ENCODE measurements at places on chromosomes 13 and 19.

GRCh38 chr19:45873219-45873772, 9.2 kb downstream of the FOXA3 start:
- no peak for DNase-seq

DNA sequence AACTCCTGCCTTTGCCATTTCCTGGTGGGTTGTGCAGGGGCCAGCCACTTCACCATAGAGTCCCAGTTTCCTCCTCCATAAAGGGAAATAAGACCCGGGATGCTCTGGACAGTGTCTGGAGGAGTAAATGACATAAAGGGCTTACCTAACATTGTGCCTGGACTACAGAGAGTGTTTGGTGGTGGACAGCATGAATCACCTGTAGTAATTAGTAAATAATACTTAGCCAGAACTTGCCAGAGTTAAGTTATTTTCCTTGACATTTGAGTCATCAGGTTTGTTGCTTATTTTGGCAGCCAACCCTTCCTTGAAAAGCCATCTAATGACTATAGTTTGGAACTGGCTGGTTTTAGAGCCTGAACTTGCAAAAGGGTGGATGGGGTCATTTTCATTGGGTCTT, 159.2 kb downstream of the SLC7A1 start:
- peak; percentile 49 for DNase-seq

DNA sequence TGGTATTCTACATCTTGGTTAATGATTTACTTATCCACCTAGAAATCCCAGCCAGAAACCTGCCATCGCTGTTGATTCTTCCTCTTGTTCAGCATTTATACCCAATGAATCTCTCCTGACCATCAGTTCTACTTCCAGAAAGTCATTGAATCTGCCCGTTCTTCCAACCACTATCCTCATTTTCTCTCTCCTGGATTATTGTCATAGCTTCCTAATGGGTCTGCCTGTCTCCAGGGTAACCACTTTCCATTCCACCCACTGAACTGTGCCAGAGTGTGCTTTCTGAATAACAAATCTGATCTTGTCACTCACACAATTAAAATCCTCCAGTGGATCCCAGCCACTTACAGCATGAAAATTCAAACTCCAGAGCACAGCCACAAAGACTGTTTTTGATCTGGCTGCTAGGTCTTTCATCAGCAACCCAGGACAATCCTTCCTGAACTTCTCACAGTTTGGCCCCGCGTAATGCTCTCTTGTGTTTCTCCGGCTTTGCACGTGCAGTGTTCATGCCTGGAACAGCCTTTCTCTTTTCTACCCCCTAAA, 330.6 kb downstream of the SPRY2 start:
- no peak for DNase-seq

GRCh38 chr13:30692113-30692512, 43.2 kb upstream of the ALOX5AP start:
- no peak for DNase-seq

GRCh38 chr13:72489751-72490150, 237.7 kb downstream of the MZT1 start:
- DNase-seq, result no peak

DNA sequence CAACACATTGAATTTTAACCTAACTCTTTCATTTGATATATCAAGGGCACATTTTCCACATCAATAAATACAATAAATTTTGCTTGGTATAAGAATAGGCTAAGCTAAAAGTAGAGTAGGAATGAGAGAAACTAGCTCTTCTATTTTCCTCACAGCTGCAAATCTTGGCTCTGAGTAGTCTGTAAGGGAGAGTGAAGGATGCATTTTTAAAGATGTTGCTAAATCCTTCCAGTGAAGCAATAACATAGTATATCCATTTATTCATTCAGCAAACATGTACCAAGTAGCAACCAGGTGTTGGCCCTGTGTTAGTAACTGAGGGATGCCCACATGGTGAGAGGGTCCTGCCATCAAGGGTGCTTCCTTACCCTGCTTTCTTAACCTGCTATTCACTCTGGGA, 799.9 kb downstream of the PCDH9 start:
- DNase-seq, result no peak

DNA sequence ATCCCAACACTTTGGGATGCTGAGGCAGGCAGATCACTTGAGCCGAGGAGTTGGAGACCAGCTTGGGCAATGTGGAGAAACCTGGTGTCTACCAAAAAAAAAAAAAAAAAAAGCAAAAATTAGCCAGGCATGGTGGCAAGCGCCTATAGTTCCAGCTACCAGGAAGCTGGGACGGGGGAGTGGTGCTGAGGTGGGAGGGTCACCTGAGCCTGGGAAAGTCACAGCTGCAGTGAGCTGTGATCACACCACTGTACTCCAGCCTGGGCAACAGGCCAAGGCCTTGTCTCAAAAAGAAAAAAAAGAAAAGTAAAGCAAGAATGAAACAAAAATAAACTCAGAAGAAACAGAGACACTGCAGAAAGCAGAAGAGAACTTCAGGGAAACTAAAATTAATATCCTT, 31.6 kb downstream of the MTRF1 start:
- DNase-seq, result no peak

GRCh38 chr13:78636495-78636894, 22.5 kb downstream of the OBI1 start:
- no peak for DNase-seq

- DNase-seq, result no peak
Measured at GRCh38 chr13:36362914-36363313, 16.7 kb upstream of the SPART start.

DNA sequence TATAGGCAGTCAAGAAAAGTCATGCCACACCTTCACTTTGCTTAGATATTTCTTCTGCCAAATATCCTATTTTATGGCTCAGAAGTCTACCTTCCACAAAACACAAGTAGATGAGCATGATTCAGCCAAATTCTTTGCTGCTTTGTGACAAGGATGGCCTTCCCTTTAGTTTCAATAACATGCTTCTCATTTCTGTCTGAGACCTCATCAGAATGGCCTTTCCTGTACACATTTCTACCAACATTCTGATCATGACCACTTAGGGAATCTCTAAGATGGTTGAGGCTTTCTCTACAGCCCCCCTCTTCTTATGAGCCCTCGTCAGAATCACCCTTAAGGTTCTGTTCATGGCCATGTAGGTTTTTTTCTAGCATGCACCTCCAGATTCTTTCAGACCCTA, 96.2 kb downstream of the COL4A2 start:
- peak; percentile 26 for DNase-seq

GRCh38 chr19:40713939-40714338, 2.7 kb downstream of the COQ8B start:
- DNase-seq, result no peak

DNA sequence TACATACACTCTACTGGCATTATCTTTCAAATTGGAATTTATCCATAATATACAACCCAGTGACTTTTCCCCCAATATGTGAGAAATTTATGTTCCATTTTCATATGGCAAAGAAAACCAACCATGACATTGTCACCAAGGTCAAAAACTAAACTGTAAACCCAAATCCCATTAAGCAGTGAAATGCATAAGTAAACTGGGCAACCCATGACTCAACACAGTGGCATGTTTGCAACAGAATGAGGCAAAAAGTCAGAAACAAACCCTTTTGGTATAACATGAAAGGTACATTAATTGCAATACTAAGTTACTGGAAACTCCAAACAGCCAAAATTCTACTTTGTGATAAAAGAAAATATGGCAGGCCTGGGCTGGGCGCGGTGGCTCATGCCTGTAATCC, 4.9 kb downstream of the ZNF878 start:
- no peak for DNase-seq

DNA sequence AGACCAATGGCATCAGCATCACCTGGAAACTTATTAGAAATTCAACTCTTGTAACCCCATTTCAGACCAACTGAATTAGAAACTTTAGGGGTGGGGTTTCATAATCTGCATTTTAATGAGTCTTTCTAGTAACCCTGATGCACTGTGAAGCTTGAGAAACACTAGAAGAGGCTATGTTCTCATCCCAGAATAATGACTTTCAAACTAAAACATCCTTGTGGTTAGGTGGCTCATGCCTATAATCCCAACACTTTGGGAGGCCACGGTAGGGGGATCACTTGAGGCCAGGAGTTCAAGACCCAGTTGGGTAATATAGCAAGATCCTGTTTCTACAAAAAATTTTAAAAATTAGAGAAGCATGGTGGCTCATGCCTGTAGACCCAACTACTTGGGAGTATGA, 402.4 kb downstream of the DLEU7 start:
- no peak for DNase-seq

GRCh38 chr13:102913914-102914313, 68.1 kb downstream of the ERCC5 start:
- DNase-seq, result peak; percentile 15

DNA sequence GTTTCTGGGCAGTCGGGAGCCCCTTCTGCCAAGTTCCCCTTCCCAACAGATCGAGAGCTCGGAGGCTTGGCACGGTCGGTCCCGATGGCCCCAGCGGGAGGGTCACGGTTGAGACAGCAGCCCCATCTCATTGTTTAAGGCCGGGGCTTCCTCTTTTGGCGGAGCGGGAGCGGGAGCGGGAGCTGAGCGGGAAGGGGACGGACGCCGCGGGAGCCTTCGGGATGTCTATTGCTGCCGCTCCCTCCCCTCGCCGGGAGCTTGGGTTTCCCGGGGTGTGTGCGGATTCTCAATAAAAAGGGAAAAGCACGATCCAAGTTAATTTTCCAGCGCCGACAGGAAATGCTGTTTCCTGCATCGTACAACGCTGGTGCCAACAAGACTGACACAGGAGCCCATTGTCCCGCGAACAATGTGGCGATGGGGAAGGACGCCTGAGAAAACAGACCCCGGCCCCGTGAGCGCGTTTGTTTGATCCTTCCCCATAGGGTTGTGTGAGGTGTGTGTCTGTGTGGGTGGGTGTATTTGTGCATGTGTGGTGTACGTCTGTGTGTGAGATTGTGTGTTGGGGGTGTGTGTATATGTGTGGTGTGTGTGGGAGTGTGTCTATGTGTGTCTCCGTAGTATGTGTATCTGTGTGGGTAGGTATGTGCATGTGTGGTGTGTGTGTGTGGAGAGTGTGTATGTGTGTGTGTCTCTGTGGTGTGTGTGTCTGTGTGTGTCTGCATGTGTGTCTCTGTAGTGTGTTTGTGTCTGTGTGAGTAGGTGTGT, 36.3 kb upstream of the FLT1 start:
- DNase-seq, result peak; percentile 59

DNA sequence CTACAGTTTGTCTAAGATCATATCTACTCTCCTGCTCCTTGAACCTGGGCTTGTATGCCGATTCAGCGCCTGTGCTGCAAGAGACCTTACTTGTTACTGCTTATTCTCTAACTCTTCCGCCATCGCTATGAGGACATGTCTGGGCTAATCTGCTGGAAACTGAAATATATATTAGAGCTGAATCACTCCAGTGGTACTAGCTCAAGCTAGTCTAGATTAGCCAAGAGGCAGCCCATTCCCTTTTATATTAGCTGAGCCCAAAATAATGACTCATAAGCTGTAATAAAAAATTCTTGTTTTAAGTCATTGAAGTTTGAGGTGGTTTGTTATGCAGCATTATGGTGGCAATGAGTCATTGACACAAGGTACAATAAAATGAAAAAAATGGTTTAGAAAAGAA, 52.8 kb downstream of the SLC6A16 start:
- no peak for DNase-seq

DNA sequence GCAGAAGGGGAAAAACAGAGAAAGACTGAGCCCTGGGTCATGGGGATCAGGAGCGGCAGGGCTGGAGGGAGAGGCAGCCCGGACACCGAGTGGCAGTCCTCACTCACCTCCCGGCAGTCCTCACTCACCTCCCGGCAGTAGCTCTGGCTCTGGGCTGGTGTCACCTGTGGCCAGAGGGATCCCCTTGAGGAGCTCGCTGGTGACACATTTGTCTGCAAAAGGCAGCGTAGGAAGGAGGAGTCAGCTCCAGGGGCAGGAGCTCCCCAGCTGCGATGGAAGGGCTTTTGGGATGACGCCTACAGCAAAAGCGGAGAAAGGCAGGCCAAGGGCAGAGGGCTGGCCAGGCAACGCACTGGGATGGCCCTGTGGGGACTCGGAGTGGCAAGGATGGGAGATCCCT, 739 bp downstream of the EIF3G start:
- peak; percentile 10 for DNase-seq

DNA sequence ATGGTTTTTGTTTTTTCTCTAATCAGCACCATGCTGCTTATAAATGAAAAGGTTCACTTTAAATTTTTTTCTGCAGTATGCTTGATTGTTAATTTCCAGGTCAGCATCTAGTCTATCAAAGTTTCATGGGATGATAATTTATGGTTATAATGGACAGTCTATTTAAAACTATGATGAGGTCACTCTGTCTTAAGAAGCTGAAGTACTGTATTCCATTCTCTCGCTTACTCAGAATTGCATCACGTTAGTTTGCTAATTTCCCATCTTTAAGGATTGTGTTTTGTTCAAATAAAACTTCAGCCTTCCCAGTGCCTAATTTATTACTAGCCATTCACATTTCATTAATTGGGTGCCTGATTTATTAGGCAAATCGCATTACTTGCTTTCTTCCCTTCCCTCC, 94.3 kb downstream of the GPC6 start:
- DNase-seq, result no peak

- peak; percentile 91 for DNase-seq
Measured at GRCh38 chr19:35318679-35319448, 10.1 kb upstream of the CD22 start.

DNA sequence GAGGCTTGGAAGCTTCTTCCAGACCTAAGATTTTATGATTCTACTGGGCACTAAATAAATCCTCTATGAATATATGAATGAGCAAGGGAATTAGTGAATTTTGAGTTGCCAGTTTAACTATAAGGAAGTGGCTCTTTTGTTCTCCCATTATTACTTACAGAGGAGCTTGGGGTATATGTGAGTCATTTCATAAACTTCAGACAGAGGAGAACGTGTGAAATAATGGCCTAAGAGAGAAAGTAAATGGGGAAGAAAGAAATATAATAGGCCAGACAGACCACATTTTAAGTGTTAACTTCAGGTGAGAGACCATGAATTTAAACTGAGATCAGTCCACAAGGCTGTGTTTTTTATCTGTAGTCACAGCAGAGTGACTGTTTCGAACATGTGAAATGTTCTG, 570.9 kb downstream of the GPC6 start:
- no peak for DNase-seq

DNA sequence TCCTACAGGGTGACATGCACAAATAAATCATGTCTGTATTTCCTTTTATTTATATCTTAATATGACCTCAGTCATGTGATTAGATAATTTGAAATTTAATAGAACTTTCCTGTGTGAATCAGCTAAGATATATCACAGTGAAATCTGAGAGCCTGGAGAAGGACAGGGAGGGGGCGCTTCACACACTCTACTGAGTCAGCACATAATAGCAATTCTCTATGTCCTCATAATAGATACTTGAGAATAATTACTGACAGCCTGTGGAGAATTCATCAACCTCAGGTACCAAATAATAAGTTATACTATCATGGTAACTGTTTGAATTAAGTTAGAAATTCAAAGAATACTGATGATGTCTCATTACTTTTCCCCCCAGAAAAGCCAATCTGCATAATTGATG, 98.0 kb upstream of the SLC10A2 start:
- no peak for DNase-seq

- DNase-seq, result no peak
Measured at GRCh38 chr13:20782116-20782708, 8.5 kb upstream of the EEF1AKMT1 start.

DNA sequence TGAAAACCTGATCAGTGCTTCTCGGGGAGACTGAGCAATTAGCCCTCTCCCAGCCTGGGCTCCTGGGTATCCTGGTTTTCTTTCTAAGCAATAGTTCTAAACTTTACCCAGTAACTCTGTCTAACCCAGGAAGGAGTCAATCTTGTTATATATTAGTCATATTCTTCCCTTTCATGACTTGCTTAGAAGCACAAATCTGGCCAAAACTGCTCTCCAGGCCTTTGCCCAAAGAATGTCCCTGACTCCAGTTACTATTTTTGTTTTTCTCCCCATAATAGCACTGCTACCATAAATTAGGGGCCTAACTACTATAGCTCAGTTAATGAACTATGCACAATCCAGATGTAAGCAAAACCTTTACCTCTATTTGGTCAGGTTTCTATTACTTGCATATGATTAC, 355.8 kb upstream of the HTR2A start:
- DNase-seq, result peak; percentile 27

All from AG20443 (cell line).